ENCODE measurements at places on chromosomes 16 and 17.
A peak's percentile ranks its signal among the peaks of the same experiment; 100 is the strongest.

DNA sequence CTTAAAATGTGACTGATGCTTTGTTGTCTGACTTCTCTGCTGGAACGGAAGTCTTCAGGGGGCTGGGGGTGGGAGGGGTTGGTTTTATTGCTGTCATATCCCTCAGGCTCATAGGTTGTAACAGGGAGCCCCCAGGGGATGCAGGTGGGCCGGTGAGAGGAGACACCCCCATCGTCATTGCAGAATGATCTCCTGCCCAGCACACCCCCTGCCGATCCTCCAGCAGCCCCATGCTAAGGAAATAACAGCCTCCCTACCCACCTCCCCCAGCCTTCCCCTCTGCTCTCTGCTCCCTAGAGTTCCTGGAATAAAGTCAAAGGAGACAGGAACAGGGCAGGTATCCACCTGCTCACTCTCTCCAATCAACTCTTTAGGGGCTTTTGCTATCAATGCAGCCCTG, 270.1 kb upstream of the TNRC6C start:
- DNase-seq = no peak

DNA sequence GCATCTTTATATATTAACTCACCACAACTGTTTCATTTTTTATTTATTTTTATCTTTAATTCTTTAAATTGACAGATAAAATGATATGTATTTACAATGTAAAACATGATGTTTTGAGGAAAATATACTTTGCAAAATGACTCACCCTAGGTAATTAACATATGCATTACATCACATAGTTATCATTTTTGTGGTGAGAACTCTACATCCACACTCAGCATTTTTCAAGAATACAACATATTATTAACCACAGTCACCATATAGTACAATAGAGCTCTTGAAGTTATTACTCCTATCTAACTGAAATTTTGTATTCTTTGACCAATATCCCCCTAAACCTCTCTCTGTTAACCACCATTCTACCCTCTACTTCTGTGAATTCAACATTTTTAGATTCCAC, 194.7 kb upstream of the KIF2B start:
- no peak for DNase-seq

- DNase-seq = no peak
Observed at GRCh38 chr17:75694536-75694935, 26.7 kb upstream of the ITGB4 start.

DNA sequence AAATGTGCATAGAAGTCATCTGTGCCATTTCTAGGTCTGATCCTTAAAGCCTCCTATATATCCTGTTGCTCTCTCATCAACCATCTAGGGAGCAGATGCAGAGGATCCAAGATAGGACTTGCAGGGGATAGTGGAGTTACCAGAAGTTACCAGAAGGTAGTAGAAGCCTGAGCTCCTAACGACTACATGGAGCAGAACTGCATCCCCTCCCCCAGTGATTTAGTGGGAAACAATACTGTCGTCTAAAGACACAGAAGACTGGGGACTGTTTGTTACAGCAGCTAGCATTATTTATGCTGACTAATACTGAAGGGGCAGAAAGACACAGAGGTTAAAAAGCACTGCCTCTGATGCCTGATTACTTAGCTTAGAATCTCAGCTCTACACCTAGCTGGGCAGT, 15.8 kb downstream of the GP2 start:
- DNase-seq = no peak

- no peak for DNase-seq
Observed at GRCh38 chr16:67539271-67539670, 10.6 kb downstream of the RIPOR1 start.

DNA sequence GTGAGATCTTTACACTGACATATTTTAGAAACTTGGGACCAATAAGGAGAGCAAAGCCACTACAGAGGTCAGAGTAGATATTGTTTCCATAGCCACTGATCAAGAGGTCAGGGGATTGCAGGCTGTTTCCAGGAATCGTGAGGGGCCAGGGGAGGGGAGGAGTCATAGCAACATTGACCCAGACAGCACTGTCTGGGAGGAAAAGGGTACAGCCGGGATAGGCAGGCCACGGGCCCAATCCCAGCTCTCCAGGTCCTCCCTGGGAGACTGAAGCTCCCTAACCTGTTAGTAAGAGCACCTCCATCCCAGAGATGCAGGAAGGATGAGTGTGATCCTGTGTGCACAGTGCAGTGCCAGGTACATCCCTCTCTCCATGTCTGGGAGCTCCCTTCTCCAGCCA, 48.5 kb upstream of the TMEM132E start:
- no peak for DNase-seq

DNA sequence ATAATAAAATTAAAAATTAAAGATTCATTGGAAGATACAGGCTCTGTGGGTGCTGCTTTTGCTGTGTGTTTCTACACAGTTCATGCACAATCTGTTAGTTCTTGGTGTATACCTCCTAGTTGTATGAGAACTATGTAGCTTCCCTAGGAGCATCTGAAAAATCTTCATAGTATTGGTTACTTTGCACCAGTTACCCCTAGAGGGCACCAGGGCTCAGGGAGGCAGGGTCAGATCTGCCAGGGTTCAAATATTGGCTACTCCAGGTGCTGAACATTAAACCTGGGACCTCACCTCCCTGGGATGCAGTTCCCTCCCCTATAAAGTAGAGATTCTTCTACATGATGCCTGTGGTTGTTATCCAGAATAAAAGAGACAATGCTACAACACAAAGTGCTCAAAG, 583.0 kb upstream of the CDH11 start:
- DNase-seq = no peak

DNA sequence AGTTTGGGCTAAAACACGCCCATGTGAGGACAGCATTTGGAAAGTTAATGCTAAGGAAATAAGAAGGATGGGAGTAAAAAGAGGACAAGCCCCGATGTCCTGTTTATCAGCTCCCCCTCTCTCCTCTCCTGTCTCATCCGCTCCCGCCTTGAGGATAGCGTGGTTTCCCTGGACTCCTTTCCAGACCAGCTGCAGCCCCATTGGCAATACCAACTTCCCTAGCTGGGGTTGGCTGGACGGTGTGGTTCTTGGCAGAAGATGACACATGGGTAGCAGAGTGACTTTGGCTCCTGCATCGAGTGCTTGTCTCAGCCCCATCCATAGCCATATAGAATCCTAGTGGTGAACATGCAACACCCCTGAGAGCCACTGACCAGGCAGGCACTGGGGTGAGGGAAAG, 185.9 kb downstream of the CCDC182 start:
- DNase-seq = no peak

DNA sequence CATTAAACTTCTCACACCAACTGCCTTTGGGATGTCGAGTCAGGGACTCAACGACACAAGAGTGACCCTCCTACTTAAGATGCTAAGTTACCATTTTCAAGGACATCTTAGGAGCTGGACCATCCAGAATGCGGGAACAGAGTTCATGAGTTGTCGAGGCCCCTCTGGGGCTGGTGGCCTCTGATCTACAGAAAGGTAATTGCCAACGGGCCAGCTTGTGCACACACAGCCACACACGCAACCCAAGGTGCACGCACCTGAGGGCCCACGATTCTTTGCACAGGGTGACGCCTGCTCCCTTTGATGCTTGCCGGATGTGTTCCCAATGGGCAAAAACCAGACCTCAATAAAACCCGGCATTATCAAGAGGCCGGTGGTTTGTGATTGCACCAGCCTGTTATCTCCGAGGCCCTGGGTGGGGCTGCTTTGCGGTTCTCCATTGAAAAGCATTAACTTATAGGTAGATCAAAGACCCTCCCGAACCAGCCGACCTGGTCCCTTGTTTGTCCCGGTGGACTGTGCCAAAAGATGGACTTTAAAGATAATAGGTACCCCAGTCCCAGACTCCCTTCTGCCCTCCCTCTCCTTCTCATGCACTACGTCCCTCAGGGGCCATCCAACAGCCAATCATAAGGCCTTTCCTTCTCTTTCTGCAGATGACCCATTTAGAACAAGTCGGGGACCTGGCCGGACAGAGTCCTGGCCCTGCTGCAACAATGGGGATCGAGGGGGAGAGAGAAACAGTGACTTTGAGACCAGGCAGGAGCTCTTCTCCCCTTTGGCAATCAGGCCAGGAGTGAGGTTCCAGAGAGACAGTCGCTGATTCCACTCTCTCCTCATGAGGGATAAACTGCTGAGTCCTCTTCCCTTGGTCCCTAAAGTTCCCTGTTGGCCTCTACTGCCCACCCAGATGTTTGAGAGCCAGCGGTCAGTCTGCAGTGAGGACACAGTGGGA, 292.5 kb downstream of the SOX9 start:
- no peak for DNase-seq

GRCh38 chr17:40025991-40026815, 11.0 kb downstream of the CSF3 start:
- peak; percentile 50 for DNase-seq

- DNase-seq = no peak
Observed at GRCh38 chr16:84245956-84246678, 6.3 kb upstream of the KCNG4 start.

- no peak for DNase-seq
Observed at GRCh38 chr16:67284699-67285646, 5.6 kb downstream of the PLEKHG4 start.

GRCh38 chr16:47877166-47877565, 278.6 kb downstream of the ABCC12 start:
- no peak for DNase-seq

GRCh38 chr16:65123396-65124211, 1.7 kb upstream of the CDH11 start:
- DNase-seq = no peak

DNA sequence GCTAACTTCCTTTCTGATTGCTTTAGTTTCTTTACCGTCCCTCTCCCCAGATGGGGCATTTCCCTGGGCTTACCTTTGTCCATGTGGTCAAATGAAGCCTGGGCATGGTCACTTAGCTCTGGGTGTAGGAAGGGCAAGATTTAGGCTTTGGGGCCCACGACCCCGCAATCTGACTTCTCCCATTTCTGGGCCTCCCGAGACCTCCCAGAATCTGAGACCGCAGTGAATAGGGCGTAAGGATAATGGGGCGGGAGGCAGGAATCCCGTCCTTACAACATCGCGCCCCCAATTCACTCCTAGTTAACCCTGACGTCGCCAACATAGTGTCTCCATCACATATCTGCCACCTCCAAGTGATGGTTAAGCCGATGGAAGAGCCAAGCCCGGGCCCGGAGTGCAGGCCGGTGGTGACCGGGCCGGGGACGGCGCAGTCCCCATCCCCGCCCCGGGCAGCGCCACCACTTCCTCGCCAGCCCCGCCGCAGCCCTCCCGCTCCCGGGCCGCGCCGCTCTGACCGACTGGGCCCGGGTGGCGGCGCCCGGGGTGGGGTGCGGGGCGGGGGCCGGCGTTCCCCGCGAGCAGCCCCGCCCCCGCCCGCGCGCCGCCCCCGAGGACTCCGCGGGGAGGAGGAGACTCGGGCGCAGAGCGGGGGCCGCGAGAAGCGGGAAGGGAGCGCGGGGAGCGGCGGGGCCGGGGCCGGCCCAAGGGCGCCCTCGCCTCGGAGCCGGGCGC, at the start of gene RHBDL3:
Gene RHBDL3, plus strand, starts transcription at position 641 of the 732 bp plus-strand sequence. CDS start 358 bp downstream, outside the sequence.
- DNase-seq = peak; percentile 32

GRCh38 chr17:78383725-78384471, 5.4 kb downstream of the PGS1 start:
- DNase-seq = peak; percentile 39

GRCh38 chr17:76816590-76817135, 51.5 kb upstream of the MGAT5B start:
- peak; percentile 64 for DNase-seq

DNA sequence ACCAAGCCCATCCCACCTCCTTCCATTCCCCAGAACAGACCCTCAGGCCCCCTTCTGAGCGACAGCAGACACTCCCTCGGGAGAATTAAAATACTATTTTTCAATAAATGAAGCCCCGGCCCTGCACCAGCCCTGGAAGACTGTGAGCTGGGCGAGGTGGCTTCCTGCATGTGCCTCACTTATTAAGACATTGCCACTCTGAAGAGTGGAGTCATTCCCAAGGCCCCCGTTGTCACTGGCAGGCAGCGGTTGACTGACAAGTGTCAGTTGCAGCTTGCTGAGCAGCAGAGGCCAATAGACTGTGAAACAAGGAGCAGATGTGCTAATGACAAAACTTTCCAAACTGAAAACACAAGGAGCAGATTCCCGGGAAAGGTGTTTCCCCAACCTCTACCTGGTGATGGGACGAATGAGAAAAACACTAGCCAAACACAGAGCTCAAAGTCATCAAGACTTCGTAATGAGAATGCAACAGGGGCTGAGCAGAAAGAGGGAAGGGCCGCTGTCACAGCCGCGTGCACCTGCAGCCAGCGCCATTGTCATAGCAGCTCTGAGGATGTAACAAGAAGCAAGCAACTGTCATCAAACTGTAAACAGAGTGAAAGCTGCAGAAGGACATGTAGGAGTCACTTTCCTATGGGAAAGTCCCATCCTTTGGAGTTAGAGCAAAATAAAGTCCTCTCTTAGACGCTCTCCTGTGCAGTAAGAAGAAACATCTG, 232.1 kb downstream of the C16orf78 start:
- no peak for DNase-seq

- DNase-seq = no peak
Observed at GRCh38 chr17:21132428-21132827, 5.7 kb downstream of the DHRS7B start.

- DNase-seq = no peak
Observed at GRCh38 chr16:56869513-56870275, 4.7 kb downstream of the SLC12A3 start.

DNA sequence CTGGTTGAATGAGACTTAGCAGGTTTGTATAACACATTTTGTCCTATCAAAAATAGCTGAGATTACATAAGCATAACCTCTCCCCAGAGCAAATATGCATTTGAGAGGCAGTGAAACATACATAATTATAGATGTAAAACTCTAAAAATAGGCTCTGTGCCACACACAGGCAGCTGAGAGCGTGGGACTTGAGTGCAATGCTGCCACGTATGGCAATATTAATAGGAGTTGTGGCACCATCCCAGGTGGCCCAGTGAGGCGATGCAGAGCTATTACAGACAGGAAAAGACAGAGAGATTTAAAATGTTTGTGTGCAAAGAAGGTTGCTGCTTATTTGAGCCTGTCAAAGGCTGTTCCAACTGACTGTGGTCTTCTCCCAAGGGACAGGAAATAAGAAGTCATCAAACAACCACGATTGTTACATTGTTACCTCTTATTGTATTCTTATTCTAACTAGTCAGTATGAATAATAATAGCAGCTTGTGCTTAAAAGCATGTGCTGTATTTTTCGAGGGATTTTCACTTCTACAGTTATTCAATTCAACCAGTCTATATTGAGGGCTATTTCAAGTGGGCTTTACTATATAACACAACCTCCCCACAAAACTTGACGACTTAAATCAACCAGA, 116.5 kb downstream of the SALL1 start:
- DNase-seq = no peak

GRCh38 chr17:44414394-44415155, 25.1 kb upstream of the ITGA2B start:
- no peak for DNase-seq

Data from activated T-cell treated with anti-CD3 and anti-CD28 coated beads, Interleukin-2, amount 50 U/mL, for 1 hour (primary cell).